ENCODE measurements at places on chromosomes 6 and 20.

DNA sequence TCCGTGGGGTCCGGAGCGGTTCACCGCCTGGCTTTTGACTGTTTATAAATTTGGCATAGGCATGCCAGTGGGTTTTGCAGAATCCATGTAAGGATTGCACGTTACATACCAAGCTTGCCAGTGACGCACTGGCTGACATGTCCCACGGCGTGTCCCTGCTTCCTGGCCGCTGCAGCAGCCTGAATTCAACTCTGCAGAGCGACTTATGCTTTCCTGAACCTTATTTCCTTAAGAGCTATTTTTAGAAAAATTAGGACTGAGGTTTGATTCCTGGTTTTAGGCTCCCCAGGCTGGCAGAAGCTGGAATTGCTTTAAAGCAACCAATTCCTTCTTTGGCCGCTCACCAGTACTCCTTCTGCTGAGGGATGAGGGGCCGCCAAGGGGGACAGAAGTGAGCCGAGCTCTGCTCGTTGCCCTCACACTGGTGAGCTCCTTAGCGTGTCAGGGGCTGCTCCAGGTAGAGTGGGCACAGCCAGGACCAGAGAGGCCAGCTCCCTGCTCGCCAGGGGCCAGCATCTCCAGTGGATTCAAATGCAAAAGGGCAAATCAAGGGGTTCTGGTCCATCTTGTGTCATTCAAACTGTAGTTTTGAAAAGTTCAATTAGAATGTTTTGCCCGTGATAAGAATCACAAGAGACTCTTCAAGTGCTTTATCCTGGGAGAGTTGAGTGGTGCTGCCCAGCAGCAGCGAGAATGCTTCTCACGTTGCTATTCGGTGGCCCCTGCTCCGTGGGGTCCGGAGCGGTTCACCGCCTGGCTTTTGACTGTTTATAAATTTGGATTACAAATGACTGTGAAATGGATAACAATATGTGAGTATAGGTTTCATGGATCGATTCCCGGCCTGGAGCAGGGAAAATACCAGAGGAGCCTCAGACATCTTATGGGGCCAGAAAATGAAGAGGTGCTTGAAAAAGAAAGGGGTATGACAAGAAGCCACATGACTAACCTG lies 17.5 kb upstream of the IRF4 start:
- DNase-seq = no peak

GRCh38 chr6:1527073-1527457 lies 82.7 kb upstream of the FOXC1 start:
- DNase-seq = peak; percentile 18

GRCh38 chr6:159098636-159099106 lies 53.9 kb upstream of the TAGAP start:
- DNase-seq = peak; percentile 58

- DNase-seq = no peak
Measured at GRCh38 chr6:70901324-70901723, 55.5 kb downstream of the B3GAT2 start.

GRCh38 chr6:168554472-168554871 lies 113.5 kb downstream of the SMOC2 start:
- DNase-seq = no peak

DNA sequence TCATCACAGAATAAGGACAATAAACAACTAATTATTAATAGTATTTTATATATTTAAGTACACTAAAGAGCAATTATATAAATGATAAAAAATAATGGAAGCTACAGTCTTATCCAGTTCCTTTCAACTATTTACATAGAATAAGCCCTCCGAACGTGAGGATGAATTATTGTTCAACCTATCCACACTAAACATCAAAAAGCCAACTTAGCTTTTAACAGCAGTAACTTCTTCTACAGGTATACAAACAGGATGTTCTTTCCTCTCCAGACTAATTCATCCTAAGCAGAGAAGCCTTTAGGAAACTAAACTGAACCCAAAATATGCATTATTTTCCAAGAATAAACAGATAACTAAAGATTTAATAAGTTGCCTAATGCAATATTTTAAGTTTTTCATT lies 2.3 kb downstream of the FKBP5 start:
- no peak for DNase-seq

GRCh38 chr6:155309150-155309549 lies 5.1 kb downstream of the TFB1M start:
- DNase-seq = no peak

- DNase-seq = no peak
Measured at GRCh38 chr20:21391185-21391971, 5.9 kb downstream of the NKX2-4 start.

GRCh38 chr20:46121184-46121930 lies 3.2 kb downstream of the CD40 start:
- DNase-seq = no peak

GRCh38 chr6:111646942-111647341 lies 41.3 kb upstream of the TRAF3IP2 start:
- DNase-seq = no peak

GRCh38 chr6:96162711-96163120 lies 146.9 kb downstream of the FUT9 start:
- no peak for DNase-seq

- DNase-seq = no peak
Measured at GRCh38 chr6:28618898-28619555, 93.3 kb downstream of the GPX5 start.

- DNase-seq = no peak
Measured at GRCh38 chr6:62623846-62624532, 338.0 kb upstream of the KHDRBS2 start.

- no peak for DNase-seq
Measured at GRCh38 chr20:46006022-46006705, 2.5 kb upstream of the MMP9 start.

- no peak for DNase-seq
Measured at GRCh38 chr20:20360464-20360863, 7.4 kb upstream of the INSM1 start.

DNA sequence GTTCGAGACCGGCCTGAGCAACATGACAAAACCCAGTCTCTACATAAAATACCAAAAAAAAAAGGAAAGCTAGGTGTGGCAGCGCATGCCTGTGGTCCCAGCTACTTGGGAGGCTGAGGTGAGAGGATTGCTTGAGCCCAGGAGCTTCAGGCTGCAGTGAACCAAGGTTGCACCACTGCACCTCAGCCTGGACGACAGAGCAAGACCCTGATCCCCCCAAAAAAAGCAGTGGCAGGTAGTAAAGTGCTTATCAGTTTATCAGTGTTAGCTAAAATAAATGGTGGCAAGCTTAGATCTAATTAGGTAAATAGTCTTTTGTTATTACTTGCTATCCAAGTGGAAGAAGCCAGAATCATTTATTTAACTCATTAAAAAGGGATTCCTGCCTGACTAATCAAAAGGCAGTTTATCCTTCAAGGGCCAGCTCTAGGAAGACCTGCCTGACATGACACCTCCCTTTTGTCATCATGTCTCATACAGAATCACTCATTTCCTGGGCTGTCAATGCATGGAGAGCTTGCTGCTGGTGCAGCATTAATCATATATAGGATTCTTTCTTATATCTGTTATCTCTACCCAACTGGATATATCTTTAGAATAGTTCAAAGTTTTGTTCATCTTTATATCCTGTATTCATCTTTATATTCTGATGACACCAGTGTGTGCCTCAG lies 9.6 kb downstream of the DSTN start:
- no peak for DNase-seq

DNA sequence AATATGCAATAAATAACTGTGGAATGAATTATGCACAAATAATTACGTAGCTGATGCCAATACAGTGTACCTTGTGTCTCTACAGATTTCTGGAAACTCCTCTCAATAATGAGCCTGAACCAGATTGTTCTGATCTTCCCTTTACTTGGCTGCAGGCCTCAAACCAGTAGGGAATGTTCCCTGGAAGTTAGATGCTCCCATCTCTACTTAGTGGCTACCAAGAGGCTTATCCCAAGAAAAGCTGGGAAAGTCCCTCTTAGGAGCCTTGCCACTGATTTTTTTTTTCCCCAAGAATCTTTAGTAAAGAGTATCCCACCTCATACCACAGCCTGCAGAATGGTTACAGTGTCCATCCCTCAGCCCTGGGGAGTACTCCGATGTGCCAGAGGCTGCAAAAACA lies 702.1 kb downstream of the RFPL4B start:
- no peak for DNase-seq

DNA sequence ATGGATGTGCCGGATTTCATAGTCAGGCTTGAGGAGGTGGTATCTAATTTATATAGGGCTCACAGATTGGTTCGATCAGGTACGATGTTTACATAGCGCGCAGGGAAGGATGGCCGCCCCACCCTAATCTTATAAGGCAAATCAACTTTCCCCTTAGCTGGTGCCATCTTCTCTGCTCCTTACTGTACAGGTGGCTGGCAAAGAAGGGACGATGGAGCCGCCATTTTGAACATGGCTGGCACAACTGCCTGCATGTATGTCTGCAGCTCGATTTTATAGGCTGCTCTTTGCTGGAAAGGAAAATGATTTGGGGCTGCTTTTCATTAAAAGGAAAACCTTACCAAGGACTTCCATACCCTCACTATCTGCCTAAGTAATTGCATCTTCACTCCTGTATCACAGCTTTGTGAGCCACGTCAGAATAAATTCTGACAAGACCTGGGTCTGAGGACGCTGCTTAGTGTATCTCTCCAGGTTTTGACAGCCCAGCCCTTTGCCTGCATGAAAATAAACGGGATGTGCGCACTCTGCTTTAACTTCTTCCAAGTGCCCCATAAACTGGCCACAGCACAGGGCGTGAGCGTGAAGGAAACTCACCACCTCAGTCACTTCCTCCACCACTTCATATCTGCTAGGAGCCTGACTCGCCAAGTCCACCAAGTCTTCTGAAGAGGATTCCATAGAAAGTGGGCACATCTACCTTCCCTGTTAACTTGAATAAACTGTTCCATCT lies 109.4 kb upstream of the ARMC2 start:
- no peak for DNase-seq

DNA sequence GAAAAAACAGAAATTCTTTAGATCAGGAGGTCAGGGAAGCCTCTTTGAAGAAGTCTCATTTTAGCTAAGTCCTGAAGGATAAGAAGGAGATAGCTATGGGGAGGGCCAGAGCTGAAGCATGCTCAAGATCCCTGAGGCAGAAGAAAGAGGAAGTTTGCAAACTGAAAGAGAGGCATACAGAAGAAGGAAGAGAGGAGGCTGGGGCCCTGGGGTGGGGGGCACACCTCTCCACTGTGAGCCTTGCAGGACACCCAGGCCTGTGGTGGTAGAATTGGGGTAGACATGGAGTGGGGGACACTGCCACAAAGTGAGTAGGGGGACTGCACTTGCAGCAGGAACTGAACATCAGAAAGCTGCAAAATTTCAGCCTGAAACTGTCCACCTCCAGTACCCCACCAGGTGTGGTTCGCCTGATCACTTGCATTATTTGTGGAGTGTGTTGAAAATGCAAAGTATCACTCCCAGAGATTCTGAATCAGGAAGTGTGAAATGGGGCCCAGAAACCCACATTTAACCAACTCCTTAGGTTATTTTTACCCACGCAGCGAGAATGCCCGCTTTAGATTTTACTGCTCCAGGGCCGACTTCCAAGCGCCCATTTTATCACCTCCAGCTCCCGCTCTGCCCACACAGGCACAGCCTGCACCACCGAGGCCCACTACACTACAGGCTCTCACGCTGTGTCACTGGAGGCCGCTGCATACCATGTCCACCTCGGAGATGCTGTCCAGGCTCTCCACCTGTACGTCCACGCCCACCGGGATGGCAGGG lies 44.0 kb downstream of the GABRR2 start:
- DNase-seq = no peak
